ENCODE measurements at places on chromosomes 7 and 10. TPM values are rescaled to one million over a fixed set of nuclear protein-coding genes. Genes with fewer than 3 reads are reported as not detected.

- no peak for DNase-seq
Observed at GRCh38 chr7:73894733-73895551, 34.0 kb downstream of the TMEM270 start.

Gene CTAGE4
- 0.07 TPM for total RNA-seq

GRCh38 chr10:18043148-18044006 lies 91.7 kb downstream of the SLC39A12 start:
- no peak for DNase-seq

DNA sequence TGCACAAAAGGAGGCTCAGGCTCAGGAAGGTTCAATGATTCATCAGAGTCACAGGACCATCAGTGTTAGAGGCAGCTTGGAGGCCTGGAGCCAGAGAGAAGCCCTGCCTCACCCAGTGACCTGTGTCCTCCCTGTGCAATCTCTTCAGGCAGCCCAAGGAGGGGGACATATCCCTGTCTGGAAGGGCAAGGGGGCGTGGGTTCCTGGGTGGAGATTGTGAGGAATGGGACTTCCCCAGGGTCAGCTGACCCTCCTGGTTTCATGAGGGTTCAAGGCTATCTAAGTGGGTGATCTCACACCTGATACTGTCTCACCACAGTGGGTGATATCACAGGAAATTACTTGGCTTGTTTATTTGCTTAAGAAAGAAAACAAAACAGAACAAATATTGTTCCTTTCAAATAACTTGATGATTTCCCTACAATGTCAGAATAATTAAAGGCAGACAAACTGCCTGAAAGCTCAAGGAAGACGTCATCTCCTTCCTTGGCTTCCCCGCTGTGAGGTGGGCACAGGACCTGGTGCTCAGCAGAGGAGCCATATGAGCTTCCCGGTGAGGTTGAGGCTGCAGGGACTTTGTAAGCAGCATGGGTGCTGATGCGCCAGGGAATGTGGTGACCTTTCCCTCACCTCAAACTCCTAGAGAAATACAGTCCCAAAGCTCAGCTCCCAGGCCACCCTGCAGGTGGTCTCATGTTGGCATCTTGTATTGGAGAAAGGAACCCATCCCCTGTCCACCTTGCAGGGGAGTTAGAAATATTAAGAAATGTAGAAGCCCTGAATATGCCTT lies 763.2 kb downstream of the GRID1 start:
- no peak for DNase-seq

Gene MSANTD7
- total RNA-seq, result 27.9 TPM

GRCh38 chr10:101228966-101229265 lies 347 bp downstream of the LBX1 start:
- DNase-seq, result no peak

DNA sequence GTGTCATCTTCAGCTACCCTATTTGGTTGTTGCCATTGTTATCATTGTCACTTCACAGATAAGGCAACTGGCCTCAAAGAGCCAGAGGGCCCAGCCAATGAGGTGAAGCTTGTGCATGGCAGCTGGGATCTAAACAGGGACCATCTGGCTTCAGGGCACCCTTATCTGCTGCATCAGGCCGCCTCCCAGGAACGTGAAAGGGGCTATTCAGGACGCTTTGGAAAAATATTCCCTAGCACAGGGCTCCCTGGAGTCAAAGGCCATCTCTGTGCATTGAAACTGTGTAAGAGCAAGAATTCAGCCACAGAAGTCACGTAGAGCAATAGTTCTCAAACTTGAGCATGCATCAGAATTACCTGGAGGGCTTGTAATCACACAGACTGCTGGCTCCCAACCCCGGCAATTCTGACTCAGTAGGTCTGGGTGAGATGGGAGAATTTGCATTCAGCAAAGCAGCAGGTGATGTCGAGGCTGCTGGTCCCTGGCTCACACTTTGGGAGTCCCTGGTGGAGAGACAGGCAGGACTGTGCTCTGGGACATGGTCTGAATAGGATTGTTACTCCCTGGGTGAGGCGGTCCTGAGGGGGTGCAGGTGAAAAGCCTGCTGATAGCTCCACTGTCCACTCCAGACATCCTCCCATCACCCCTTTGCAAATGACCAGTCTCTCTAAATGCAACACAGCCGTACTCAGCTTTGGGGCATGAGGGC lies 21.5 kb upstream of the PLEKHA1 start:
- DNase-seq, result no peak

- DNase-seq, result no peak
Observed at GRCh38 chr7:131583430-131583829, 27.0 kb upstream of the PODXL start.

- DNase-seq, result no peak
Observed at GRCh38 chr10:96860631-96861277, 28.7 kb downstream of the LCOR start.

DNA sequence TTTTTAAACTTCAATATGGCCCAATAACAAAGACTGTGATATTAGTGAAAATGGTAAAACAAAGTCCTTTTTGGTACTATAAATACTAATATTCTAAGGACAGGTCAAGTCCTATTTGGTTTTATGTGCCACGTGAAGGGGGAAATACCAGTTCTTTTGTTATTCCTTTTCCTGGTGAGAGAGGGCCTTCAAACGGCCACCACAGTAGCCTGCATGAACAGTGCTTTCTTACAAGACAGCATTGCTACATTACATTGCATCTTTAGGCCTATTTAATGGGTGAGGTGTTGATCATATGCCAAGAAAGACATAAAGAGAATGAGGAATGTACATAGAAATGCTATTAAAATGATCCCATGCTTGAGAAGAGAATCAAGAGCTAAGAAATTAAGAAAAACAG lies 214.8 kb downstream of the LRRTM3 start:
- no peak for DNase-seq

Gene GCK
- total RNA-seq, result 0.39 TPM

DNA sequence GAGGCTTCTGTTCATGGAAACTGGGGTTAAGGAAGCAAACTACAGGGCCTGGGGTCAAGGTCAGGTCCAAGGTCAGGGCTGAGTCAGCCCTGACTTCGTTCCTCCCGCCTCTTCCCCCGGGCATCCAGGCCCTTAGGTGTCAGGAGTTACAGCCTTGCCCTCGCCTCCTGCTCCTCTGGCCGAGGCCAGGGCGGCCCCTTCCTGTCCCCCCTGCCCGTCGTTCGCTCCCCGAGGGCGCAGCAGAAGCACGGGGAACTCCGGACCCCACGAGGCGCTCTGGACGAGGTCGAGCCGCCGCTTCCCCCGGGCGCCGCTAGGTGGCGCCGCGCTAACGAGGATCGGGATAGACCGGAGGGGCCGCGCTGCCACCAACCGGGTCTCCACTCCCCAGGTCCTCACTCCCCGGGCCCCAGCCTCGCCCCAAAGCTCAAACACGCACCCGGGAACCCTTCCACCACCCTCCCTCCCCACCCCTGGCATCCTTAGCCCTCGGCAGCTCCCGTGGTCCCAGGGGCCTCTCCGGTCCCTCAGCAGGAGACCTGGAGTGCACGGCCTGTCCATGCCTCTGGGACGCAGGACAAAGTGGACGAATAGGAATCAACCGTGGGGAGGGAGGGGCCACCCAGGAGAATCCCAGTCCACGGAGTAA lies 59.2 kb upstream of the MYL10 start:
- no peak for DNase-seq

Gene GIMAP1
- total RNA-seq, result 13.5 TPM

- DNase-seq, result no peak
Observed at GRCh38 chr10:7311218-7311849, 99.5 kb downstream of the SFMBT2 start.

Gene DRGX
- total RNA-seq, result not detected
